ENCODE measurements at places on chromosomes 7 and 10.
A peak's percentile ranks its signal among the peaks of the same experiment; 100 is the strongest.

DNA sequence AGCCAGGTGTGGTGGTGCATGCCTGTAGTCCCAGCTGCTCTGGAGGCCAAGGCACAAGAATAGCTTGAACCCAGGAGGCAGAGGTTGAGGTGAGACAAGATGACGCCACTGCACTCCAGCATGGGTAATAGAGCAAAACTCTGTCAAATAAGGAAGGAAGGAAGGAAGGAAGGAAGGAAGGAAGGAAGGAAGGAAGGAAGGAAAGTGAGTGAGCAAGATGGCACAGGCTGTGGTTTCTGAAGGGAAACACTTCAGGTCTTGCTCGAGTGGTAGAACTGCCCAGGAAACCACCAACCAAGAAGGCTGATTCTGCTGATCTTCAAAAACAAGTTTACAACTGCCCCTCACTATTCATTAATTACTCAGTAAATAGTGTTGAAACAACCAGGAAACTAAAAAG, 45.2 kb downstream of the EZH2 start:
- DNase-seq: no peak

DNA sequence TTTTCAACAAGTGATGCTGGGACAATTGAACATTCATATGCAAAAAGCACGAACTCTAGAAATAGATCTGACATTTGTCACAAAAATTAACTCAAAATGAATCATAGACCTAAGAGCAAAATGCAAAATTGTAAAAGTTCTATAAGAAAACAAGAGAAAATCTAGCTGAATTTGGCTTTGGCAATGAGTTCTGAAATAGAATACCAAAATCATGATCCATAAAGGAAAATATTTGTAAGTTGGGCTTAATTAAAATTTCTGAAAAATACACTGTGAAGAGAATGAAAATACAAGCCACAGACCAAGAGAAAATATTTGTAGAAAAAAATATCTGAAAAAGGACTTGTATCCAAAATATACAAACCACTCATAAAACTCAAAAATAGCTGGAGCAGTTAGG, 698.8 kb upstream of the CELF2 start:
- no peak for DNase-seq

GRCh38 chr10:108375691-108376090, 1211.2 kb upstream of the SORCS1 start:
- no peak for DNase-seq

DNA sequence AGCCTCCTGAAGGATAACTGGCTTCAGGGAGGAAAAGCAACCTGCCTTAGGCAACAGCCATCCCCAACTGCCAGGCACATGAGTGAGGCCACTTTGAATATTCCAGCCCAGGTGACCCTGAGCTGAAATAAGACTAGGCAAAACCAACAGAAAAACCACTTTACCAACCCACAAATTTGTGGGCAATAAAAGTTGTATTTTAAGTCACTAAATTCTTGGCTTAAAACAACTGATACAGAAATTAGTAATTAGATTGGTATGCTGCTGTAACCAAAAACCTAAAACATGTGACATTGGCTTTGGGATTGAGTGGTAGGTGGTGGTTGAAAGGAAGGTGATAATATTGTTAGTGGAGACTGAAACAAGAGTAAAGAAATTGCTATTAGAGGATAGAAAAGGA, 39.9 kb downstream of the ABCB4 start:
- no peak for DNase-seq

- no peak for DNase-seq
Measured at GRCh38 chr10:48651293-48651692, 33.4 kb upstream of the WDFY4 start.

DNA sequence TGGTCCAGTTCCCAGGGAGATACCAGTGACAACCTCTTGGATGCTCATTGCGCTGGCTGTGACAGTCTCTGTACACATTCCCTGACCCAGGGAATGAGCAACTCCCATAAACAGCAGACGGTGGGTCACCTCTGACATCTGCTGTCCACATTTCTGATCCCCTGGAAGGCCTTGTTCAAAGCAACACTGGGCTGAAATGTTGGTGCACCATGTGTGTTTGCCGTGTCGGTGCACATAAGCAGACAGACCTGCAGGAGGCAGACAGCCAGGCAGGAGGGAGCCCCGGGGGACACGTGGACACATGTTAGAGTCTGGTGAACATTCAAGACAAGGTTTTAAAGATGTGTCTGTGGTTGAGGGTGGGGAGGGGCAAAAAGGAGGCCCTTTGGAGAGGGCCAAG, 254.9 kb downstream of the PLXNA4 start:
- no peak for DNase-seq

GRCh38 chr7:2926120-2926895, 82.2 kb upstream of the GNA12 start:
- no peak for DNase-seq

DNA sequence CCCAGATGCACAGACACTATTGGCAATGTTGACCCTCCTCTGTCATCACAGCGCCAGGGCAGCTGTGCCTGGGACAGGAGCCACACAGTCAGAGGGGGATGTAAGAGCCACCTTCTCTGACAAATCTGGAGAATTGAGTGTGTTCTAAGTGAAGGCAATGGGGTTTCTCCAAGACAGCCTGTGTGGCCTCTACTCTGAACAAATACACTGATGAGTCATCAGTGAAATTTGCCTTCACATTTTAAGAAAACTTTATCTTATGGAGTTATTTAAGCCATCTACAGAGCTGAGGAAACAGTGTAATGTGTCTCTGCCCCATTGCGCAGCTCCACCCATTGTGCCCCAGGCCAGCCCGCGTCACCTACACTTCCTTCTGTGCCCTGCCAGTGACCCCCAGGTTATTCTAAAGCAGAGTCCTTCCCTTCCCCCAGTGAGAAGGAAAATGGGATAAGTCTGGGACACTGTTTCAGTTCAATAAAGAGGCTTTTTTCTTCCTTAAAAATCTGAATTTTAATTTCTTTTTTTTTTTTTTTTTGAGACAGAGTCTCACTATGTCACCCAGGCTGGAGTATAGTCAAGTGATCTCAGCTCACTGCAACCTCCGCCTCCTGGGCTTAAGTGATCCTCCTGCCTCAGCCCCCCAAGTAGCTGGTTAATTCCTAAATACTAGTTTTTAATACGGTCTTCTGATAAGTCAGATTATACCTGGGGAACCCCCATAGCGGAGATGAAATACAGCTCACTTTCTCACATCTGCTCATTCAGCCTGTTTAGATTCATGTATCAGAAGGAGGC, 21.8 kb downstream of the AKR1E2 start:
- DNase-seq: no peak

- DNase-seq: no peak
Measured at GRCh38 chr7:155591055-155591775, 44.9 kb upstream of the CNPY1 start.

GRCh38 chr7:13489386-13489785, 500.1 kb downstream of the ETV1 start:
- no peak for DNase-seq

GRCh38 chr10:11595395-11595692, 16.1 kb downstream of the USP6NL start:
- no peak for DNase-seq

DNA sequence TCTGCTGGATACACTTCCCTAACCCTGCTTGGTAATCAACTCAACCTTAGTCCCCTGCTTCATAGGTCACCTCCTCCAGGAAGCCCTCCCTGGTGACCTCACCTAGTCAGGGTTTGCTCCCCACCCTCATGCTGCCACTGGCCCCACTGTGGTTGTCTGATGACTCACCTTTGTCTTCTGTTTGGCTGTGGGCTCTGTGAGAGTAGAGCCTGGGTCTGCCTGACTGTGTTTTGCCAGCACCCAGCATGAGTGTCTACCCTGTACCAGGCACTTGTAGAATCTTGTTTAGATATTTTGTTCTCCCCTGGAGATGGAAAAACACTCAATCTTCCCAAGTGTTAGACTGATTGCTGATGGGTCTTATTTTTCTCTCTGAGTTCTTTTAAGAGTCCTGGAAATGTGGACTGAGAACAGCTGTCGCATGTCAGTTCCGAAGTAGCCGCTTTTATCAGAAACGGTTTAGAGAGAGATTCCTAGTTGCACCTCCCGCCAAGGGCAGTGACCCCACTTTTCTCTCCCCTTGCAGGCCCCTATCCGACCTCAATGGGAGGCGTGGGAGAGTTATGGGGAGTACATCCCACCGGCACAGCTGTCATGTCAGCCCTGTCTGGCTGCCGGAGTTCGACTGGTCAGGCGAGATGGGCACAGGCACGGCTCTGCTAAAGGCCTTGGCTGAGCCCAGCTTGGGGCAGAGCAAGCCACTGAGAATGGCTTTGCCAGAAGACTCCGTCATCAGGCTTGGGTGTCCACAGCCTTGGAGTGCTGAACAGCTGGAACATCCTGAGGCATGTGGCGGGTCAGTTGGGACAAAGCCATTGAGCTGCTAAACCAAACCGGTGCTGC, 134.3 kb downstream of the GRK5 start:
- DNase-seq: no peak

DNA sequence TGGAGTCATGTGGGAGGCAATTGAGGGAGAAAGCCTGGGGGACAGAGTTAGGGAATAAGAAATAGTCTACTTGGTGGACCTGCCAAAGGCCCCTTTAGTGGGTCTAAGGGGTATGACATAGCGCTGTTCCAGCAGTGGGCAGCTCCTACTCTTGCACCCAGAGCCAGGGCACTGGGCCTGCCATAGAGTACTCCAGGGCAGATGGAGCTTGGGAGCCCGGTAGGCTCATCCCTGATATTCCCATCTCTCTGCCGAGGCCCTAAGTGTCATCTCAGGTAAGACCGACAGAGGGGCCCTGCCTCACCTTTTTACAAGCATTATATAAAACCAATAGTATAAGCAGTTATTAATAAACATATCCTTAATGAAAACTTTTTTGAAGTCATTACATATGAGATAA, 9.6 kb downstream of the SAMD9L start:
- DNase-seq: no peak

- DNase-seq: no peak
Measured at GRCh38 chr10:96573036-96573435, 13.8 kb downstream of the TM9SF3 start.

- DNase-seq: no peak
Measured at GRCh38 chr7:28512668-28513440, 100.5 kb downstream of the CREB5 start.

- no peak for DNase-seq
Measured at GRCh38 chr10:88315755-88316154, 267.4 kb downstream of the RNLS start.

GRCh38 chr7:24701261-24702235, 55.7 kb downstream of the GSDME start:
- DNase-seq: no peak

DNA sequence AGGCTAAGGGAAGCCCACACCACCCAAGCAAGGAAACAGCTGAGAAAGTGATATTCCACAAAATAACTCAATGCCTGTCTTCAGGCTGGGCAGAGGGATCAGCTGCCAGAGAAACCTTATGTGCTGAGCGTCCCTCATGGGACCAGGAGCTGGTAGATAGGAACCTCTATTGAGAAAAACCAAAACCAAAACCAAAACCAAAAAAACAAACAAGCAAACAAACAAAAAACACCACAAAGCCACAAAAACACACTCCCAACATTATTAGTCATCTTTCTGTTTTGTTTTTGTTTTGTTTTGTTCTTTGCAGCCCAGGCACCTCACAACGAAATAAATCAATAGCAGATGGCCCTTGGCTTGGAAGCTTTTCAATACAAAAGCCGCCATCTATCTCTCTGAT, 760.8 kb upstream of the CELF2 start:
- no peak for DNase-seq

DNA sequence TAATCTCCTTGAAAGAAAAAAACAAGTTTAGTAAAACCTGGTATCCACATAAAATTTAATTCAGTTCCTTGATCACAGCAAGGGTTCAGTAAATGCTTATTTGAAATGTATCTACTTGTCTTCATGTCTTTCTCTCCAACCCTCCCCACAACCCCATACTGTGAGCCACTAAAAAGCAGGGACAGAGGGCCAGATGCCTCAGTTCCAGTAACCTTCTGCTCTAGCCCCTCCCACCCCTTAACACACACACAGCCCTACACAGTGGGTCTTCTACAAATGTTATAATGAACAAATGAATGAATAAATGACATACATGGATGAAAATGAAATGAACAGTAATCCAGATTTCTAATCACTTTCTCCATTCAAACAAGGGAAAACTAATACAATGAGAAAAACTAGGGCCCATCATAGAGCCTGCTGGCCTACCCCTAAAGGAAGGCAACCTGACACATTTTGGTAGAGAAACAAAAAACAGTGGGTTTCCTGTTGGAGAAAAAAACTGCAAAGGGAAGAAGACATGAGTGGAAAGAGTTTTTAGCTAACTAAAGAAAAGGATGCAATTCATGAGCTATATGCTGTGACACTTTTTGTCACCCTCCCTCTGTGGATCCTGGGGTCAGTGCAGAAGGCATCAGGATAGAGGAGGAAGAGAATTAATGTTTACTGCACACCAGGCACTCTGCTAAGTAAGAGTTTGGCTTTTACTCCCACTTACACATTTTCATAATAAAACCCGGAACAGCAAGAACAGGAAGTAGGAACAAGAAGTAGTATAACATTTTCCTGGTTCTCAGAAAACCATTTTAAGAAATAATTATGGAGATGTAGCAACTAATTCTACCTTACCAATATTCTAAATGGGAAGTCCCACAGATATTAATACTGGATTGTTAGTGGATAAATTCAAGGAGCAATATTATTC, 38.1 kb downstream of the ELMO1 start:
- DNase-seq: peak; percentile 63

GRCh38 chr10:78044179-78044578, 10.5 kb downstream of the RPS24 start:
- no peak for DNase-seq

DNA sequence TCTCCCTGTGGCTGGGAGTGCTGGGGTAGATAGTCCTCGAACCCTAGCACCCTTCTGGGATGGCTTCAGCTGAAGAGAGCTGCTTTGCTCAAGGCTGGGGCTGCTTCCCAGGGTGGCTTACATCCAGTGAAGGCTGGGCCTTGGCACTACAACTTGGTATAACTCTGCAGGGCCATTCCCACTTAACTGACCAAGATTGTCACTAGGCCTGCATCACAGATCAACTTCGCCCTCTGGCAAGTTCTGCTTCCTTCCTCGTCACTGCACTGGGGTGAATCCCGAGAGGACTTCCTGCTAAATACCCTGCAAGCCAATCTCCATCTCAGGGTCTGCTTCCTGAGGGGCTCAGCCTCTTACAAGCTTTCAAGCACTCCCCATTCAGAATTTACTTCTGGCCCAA, 195.2 kb downstream of the DOCK4 start:
- DNase-seq: no peak

- no peak for DNase-seq
Measured at GRCh38 chr7:29854257-29854938, 48.1 kb downstream of the WIPF3 start.

Data from AML-193 (cell line).